Kasumi-1 (cell line): ENCODE measurements at places on chromosomes 11 and 22.

DNA sequence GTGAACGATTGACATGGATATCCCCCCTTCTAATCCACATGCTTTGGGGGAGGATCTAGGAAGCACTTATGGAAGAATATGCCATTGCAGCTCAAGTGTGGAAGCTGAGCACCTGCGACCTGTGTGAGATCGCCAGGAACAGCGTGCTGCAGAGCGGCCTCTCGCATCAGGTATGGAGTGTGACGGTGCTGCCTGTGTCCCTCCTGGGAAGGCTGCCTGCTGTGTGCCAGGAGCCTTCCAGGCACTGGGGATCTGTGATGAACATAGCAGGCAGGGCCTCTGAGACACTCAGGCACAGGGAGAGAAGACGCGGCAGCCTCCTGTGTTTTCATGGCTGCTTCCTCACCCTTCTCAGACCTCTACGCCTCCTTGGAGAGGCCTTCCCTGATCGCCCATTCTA lies 36.5 kb downstream of the RNF141 start:
- DNase-seq = no peak

GRCh38 chr22:45155050-45155840 lies 8.5 kb upstream of the NUP50 start:
- no peak for DNase-seq

DNA sequence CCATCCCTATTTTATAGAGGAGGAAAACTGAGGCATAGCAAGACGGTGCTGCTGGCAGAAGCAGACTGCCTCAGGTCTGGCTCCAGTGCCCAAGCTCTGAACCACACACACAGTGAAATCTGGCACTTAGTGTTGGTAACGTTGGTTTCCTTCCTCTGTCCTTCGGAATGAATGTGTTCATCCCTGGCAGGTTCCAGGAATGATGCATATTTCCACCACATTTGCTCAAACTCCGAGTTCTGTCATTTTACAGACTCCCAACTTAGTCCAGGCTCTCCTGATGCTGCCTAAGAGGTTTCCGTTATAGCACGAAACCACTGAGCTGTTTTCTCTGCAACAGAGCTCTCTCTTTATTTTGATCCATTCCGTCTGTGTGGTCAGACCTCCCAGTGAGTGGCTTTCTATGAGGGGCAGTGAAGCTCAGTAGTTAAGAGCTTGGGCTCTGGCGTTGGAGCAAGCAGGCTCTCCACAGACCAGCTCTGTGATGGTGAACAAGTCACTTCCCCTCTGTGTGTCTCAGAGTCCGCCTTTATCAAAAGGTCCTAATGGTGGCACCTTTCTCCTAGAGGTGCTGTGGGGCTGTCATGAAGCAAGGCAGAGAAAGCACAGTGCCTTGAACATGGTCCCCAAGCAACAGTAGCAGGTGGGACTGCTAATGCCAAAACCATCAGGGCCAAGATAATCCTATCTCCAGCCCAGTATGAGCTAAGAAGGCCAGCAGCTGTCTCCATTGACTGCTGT lies 200.3 kb downstream of the MYO18B start:
- DNase-seq = no peak

- no peak for DNase-seq
Measured at GRCh38 chr11:106331176-106331575, 253.7 kb downstream of the AASDHPPT start.

DNA sequence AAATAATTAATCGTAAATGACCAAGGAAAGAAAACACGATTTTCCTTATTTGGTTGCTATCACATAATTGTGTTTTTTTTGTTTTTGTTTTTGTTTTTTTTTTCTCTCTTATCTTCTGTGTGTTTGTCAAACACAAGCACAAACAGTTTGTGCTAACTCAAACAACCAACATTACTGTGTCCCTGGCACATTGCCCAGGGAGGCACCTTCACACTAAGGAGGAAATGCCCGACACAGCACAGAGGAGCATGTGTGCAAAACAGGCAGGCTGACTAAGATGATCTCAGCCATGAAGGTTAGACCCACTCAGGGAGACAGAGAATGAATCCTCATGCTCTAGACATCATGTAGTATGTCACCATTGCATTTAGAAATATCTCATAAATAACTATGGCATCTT lies 130.1 kb downstream of the SOX6 start:
- no peak for DNase-seq
